ENCODE measurements at places on chromosomes 6 and 20. TPM values are rescaled to one million over a fixed set of nuclear protein-coding genes. Genes with fewer than 3 reads are reported as not detected.

Gene GHRH
- not detected for total RNA-seq

GRCh38 chr6:110039981-110040383 is 61.9 kb downstream of the GPR6 start:
- DNase-seq: no peak

Gene PRL
- total RNA-seq: not detected

DNA sequence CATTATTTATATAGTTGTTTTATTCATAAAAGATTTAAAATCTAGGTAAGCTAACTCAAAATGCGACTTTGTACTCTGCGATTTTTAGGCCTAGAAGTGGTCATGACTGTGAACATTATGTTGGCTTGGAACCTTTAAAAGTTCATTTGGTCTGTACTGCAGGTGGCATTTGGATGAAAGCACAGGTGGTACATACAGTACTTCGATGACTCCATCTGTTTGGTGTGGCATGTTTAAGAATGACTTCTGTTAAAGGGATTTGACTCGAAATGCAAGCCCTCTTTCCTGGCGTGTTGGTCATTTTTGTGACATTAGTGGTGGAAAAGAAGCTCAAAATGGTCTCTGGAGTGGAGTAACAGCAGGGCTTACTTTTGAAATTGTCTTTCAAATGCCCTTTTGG is 118.1 kb downstream of the UST start:
- DNase-seq: no peak

Gene RIPOR3
- total RNA-seq: 10.6 TPM

DNA sequence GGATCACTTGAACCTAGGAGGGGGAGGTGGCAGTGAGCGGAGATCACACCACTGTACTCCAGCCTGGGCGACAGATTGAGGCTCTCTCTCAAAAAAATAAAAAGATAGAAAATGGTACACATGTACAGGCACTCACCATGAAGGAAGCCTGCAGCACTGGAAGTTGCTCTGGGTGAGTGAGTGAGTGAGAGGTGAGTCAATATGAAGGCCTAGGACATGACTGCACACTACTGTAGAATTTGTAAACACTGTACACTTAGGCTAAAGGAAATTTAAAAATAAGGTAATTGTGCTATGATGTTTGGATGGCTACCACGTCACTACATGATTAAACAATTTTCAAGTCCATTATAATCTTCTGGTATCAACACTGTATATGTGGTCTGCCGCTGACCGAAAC is 216.2 kb downstream of the FOXC1 start:
- DNase-seq: no peak

Gene DCBLD1
- 6.2 TPM for total RNA-seq

Gene UST
- 19.4 TPM for total RNA-seq

Gene ULBP2
- 0.51 TPM for total RNA-seq
